ENCODE measurements at places on chromosomes 2 and 18.

- no peak for DNase-seq
These were observed 70.4 kb downstream of the IL1R2 start for GRCh38 chr2:102061962-102062795.

GRCh38 chr2:158912112-158912511 is 56.3 kb upstream of the TANC1 start:
- no peak for DNase-seq

DNA sequence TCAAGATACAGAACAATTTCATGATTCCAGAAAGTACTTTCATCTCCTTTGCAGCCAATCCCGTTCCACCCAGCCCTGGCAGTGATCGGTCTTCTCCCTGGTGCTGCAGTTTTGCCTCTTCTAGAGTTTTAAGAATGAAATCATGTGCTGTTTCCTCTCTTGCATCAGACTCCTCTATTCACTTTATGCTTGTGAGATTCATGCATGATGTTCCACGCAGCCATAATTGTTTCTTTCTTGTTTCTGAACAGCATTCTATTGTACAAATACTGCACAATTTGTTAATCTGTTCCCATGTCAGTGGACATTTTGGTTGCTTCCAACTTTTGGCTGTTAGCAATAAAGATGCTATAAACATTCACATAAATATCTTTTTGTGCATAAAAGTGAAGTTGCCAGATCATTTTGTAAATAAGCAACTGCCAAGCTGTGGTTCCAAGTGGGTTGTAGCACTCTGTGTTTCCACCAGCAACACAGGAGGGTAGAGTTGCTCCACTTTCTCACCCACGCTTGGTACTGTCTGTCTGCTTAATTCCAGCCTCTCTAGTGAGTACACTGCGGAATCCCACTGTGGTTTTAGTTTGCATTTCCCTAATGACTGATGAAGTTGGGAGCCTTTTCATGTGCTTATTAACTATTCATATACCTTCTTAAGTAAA is 104.5 kb downstream of the TWIST2 start:
- DNase-seq: no peak

DNA sequence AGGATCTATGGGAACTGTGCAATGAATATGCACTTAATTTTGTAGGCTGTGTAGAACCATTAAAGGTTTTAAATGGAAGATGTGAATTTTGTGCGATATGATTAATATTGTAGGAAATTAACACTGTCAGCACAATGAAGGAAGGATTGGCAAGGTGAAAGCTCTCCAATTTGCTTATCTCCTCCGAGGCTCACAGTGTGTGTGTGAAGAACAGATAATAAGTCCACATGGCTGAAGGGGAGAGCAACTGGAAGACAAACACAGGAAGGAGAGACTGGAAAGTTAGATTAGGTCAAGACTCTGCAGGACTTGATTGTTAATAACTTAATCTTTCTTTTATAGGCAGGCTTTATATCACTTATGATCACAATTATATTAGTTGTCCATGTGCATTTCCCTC is 269.7 kb upstream of the VRK2 start:
- no peak for DNase-seq

DNA sequence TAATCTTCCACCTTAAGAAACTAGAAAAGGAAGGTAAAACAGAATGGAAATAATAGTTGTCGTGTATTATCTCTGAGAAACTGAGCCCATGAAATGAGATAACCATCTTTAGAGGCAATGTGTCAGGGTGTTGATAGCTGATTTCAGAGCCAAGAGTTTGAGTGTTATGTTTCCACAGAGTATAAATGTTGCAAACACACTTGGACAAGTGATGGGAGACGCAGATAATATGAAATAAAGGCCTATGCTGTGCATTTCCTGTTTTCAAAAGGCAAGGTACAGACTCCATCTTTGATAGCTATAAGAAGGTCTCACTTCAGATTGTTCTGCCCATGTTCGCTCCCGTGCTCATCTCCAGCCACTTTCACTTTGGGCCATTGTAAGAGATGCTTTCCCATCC is 25.9 kb upstream of the DNER start:
- DNase-seq: no peak

GRCh38 chr18:56563568-56563967 is 74.8 kb downstream of the TXNL1 start:
- DNase-seq: no peak

DNA sequence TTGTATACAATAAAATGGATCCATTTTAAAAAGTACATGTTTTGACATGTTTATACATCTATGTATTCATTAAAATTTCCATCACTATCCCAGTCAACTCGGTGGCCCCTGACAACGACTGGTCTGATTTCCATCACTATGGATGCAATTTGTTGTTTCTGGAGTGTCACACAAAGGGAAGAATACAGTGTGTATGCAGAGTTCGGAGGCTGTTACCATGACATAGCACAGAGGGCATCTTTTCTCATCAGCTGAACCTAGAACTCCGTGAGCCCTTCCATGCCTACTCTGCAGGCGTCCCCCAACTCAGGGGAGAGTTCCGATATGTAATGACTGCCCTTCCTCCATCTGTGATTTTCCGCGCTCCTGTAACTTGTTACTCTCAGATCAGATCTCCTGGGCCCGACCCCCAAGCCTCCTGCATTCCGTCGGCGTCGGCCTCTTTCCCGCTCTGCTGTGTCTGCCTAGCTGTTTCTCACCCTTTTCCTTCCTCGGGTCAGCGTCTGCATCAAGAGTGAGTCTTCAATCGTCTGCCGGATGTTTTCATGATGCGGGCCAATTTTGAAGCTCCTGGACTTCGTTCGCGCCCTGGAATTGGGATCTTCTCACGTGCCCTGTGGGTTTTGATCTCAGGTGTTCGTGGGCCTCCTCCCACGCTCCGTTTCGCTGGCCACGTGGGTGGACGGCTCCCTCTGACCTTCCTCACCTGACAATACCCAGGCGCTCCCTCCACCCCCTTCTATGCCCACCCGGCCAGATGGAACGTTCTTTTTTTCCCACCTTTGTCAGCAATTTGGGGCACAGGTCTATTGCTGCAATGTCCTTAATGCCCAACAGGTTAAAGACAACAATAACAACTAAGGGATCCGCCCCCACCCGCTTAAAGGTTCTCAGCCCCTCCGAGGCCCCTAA is 161.0 kb downstream of the TWIST2 start:
- no peak for DNase-seq
